ENCODE measurements at places on chromosomes 6 and 20. TPM values are rescaled to one million over a fixed set of nuclear protein-coding genes. Genes with fewer than 3 reads are reported as not detected.
A peak's percentile ranks its signal among the peaks of the same experiment; 100 is the strongest.

- no peak for DNase-seq
These were observed 116.0 kb downstream of the LRRC1 start for GRCh38 chr6:53910834-53911233.

- DNase-seq, result peak; percentile 74
These were observed 883 bp upstream of the DBNDD2 start for GRCh38 chr20:45407067-45407745.

DNA sequence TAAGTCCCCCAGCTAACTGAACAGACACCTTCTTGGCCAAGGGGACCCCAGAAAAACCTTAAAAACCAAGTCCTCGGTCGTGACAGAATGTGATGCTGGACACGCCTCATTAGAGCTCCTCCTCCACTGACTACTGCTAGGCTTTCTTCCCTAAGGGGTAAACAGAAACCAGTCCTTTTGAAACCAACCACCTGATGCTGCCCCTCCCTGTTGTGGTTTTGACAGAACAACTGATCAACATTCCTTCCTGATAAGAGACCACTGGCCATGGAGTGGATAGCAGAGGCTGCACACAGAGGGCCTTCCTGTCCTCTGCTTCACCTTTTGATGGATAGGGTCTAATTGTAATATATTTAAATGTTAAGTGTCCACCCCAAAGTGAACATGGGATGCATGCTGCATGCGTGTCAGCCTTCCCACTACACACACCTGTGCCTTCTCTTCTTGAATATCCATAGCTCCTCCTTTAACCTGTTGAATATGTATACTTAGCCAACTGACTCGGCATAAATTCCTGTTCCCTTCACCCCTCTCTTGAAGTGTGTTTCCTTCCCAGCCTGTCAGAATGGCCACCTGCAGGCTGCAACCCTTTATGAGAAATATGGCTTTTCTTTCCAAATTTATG, 27.9 kb upstream of the SLC2A12 start:
- no peak for DNase-seq

DNA sequence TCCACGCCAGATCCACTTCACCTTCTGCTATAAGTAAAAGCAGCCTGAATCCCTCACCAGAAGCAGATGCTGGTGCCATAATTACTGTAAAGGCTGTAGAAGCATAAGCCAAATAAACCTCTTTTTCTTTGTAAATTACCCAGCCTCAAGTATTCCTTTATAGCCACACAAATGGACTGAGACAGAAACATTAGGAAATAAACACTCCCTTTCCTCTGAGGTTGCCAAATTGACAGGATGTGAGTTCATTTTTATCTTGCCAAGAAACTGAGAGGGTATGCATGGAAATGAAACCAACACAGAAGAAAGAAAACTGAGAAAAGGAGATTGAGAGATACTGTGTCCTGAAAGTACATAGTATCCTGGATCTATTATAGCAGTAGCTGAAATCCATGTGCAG, 481.2 kb downstream of the HAO1 start:
- peak; percentile 32 for DNase-seq

DNA sequence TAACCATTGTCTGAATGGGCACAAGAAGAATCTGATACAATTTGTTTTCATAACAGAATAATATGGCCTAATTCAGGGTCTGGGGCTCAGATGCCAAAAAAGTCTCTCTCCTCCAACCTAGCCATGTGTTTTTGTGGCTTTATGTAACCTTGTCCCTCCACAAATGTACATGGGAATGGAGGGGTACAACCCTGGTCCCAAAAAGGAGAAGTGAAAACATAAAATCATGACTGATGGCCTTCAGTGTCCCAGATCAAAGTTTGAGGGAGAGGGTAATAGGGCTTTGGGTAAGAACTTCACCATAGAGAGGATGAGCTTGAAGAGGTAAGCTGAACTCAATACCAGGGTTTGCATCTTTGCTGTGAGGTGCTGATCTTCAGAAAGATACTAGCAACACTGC, 136.3 kb upstream of the BACH2 start:
- DNase-seq, result no peak

DNA sequence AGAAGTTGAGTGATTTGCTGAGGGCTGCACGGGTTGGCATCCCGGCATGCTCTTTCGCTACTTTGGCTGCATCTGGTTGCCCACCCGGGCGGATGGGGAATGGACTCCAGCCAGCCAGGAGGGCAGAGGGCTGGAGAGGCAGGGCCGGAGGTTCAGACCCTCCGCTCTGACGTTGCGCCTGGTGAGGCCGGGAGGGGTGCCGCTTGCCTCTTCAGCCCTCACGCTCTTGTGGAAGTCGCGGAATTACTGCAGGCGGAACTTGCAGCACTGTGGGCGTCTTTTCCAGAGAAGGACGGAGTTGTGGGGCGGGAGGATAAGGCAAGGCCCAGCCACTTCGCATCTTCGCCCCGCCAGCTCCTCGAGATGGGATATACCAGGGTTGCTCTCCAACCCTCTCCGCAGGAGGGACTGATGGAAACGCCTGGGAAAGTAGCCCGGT, 656 bp downstream of the RTEL1 start:
- DNase-seq, result peak; percentile 81

DNA sequence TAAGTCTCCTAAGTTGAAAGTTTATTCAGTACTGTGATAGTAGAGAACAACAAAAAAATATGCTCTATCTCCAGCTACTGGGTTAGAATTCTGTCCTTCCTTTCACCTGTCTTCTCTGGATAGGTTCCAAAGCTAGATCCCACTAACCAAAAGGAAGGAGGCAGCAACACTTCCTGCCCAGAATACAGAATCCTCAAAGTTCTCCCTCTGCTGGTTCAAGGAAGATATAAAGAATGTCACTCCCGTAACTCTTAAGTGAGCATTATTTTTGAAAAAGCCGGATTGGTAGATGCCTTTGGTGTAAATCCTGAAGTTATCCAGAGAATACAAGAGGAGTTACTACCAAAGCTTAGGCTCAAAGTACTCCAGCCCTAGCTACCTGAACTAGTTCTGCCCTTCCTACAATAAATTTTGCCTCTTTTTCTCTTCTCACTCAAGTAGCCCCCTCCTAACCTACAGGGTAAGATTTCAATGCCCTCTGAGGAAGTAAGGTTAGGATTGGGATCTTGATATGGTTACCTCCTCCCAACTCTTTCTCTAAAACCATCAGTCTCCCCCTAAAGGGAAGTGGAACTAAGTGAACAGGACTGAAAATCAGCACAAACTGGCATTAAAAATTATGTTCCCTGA, 26.0 kb upstream of the CRIP3 start:
- DNase-seq, result peak; percentile 69

GRCh38 chr6:153425536-153425935, 294.5 kb upstream of the RGS17 start:
- no peak for DNase-seq

DNA sequence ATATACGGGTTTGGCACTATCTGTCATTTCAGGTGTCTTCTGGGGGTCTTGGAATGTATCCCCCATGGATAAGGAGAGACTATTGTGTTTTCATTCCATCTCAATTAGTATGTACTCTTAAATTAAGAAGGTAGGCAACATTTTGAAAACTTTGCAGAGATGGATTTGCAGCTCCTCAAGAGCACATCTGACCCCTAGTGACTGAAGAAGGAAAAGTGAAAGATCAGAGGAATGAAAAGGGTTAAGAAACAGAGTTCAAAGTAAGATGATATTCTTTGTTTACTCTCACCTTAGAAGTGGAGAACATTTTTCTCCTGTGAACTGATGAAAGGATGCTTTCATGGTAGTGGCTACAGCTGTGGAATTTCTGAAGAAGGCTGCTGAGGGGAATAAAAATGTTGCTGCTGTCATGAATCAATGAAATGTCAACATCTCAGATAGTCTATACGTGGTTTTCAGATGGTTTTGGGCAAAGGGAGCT, 41.5 kb downstream of the SH3BGRL2 start:
- DNase-seq, result peak; percentile 33

DNA sequence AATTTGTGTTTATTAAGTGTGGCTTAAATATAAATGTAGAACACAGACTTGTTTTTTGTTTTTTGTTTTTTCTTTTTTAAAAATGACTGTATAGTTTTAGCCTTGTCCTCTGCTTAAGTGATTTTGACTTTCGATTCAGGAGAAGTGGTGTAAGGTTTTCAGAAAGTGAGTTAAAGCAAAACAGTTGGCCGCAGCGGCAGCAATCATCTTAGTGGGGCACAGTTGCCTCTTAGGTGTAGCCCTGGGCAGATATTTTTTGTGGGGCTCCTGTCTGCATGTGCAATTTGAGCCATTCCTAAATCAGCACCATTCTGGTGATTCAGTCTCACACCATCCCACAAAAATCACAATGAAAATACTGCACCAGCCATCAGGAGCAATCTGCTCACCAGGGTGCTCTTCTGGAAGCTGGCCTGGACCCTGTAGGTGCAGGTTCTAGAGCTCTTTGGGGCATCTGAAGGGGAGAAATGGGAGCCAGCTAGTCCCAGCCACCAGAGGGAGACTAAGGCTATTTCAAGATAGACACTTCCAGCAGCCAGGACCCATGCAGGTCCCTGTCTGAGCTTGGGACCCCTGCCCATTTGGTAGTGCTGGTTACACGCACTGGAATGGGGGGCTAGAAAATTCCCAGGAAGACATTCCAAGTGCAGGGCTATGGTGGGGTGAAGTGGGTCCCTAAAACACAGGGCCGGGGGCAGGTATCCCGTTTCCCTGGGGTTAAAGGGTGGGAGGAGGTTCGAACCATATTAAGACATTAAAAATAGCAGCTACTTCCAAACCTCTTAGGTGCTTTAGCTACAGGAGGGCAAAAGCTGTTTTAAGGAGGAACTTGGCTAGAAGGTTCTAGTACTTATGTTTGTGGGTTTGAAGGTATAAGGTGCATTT, 156.6 kb downstream of the NFATC2 start:
- peak; percentile 61 for DNase-seq

- DNase-seq, result no peak
These were observed 2.3 kb upstream of the ADGRB3 start for GRCh38 chr6:68632734-68633133.

- DNase-seq, result no peak
These were observed 23.7 kb upstream of the FOXF2 start for GRCh38 chr6:1365686-1366085.

GRCh38 chr6:41639809-41640371, 1.6 kb downstream of the MDFI start:
- DNase-seq, result no peak

DNA sequence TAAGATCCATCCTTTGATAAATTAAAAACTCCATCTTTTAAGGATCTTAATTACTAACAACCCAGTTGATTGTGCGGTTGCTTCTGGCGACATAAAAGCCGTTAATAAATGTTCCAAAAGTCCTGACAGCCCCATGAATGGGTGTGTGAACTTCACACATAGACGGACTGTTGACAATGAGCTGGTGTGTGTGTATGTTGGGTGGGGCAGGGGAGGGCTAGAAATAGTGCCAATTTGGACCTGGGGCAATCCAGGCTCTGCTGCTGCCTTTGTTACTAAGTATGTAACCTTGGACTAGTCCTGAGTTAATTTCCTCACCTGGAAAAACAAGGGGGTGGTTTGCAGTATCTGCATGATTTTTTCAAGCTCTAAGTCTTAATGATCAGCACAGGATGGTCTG, 4.2 kb downstream of the MAS1 start:
- DNase-seq, result no peak

DNA sequence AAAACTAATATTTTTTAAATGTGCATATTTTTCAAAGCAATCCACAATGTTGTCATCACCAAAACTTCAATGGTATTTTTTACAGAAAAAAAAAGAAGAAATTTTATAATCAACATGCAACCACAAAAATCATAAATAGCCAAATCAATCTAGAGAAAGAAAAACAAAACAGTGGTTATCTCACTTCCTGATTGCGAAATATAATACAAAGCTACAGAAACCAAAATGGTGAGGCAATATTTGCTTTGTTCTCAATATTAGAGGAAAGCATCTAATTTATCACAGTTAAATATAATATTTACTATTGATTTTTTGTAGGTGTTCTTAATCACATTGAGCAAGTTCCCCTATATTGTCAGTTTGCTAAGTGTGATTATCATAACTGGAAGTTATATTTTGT, 720.7 kb upstream of the ADGRB3 start:
- DNase-seq, result no peak

- DNase-seq, result no peak
These were observed 26.7 kb upstream of the RIPK1 start for GRCh38 chr6:3041606-3042005.

DNA sequence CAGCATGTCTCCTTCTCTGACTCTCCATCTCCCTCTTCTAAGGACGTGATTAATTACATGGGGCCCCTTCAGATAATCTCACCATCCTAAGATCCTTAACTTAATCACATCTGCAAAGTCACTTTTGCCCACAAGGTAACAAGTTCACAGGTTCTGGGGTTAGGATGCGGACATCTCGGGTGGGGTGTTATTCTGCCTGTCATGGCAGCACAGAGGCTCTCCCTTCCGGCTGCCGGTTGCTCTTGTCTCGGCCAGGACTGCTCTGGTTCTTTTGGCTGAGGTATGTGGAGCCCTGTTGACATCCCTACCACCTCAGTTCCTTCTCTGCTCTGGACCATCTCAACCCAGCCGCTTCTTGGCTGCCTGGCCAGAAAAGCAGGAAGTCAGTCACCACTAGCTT, 4.2 kb upstream of the CST11 start:
- no peak for DNase-seq

DNA sequence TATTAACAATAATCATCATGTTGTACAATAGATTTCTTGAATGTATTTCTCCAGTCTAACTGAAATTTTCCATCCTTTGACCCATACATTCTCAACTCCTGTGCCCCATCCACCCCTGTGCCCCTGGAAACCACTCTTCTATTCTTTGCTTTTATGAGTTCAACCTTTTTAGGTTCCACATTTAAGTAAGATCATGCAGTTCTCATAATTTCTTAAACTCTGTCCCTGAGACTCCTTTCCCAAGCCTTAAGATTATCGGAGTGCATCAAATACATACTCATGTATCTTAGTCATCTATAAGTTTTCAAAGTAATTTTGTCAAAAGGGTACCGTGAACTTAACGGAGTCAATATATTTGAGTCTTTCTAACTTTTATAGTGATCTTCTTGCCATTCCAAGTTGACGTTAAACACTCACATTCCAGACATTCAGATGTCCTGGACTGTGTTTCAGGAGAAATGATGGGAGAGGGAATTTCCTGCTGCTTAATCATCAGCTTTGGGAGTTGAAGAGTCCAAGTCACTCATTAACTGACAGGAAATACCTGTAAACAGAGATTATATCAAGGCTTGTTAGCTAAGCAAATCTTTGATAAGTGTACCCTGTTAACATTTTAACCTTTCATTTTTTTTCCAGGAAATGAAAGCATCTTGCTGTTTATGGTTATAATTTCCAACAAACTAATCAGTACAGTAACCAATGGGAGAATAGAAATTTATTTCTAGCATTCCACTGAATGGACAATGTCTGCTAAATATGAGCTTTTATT, 73.3 kb downstream of the ADGRG6 start:
- peak; percentile 46 for DNase-seq

MUC22 gene
- total RNA-seq, result not detected

LY6G6D gene
- total RNA-seq, result not detected

DPM1 gene
- 59.1 TPM for total RNA-seq

COL11A2 gene
- total RNA-seq, result 0.25 TPM

RAB32 gene
- 103 TPM for total RNA-seq

STMND1 gene
- total RNA-seq, result not detected

TFAP2D gene
- total RNA-seq, result not detected

DYNLT2 gene
- 1.5 TPM for total RNA-seq

PROKR2 gene
- not detected for total RNA-seq
